ENCODE measurements at places on chromosomes 3 and 15.

DNA sequence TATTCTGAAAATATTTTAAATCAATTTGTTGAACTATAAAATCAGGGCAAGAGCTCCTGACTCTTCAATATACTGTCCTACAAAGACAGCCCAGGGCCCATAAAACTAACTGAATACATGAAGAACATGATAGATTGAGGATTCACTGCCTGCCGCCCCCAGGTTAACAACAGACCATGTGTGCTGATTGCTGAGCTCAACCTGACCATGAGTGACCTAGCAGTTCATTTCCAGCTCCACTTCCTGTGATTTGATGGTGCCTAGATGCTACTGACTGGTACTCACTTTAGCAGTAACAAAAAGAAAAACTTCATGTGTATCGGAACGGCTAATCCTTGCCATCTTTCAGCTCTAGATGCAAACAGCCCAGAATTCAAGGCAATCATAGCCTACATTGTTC is 9.6 kb upstream of the KLF13 start:
- no peak for DNase-seq

GRCh38 chr3:32137870-32138269 is 31.4 kb downstream of the GPD1L start:
- no peak for DNase-seq

GRCh38 chr3:138364356-138365252 is 16.2 kb downstream of the MRAS start:
- no peak for DNase-seq

GRCh38 chr3:149542375-149543312 is 68.1 kb downstream of the TM4SF4 start:
- no peak for DNase-seq

GRCh38 chr3:46400000-46400734 is 6.7 kb downstream of the CCR5AS start:
- DNase-seq = no peak

GRCh38 chr15:40310001-40310959 is 2.5 kb upstream of the PLCB2 start:
- peak; percentile 49 for DNase-seq

- no peak for DNase-seq
Observed at GRCh38 chr3:154059833-154060232, 61.4 kb upstream of the ARHGEF26 start.

GRCh38 chr3:126113733-126114442 is 30.0 kb upstream of the SLC41A3 start:
- DNase-seq = no peak

DNA sequence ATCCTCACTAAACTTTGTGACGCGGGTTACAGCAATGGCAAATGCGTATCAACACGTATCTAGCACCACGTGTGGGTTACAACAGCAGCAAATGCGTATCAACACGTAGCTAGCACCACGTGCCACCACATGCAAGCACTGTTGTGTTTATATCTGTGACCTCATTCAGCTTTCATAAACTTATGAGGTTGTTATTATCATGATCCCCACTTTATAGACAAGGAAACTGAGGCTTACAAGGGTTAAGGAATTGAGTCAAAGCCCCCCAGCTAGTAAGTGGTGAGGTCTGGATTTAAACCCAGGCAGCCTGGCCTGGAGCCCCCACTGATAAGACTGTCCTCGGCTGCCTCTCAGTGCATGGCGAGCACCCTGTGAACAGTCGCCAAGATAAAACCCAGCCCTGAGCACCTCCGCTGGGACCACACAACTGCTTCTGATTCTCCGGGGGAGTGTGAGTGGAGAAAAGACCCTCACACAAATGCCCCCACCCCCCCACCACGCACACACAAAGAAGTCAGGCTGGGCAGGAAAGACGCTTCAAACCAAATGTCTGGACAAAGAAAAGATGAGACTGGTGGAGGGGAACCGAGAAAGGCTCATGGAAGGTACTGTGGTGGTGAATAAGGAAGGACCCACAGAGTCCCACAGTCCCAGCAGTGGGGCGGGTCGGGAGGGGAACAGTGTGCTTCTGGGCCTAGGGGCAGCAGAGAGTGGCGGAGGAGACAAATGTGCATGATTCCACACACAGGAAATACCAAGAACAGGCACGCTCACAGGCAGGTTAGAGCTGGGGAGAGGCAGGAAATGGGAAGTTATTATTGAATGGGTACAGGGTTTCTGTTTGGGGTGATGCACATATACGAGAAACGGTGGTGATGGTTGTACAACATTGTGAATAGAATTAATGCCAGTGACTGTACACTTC is 173.4 kb downstream of the XXYLT1 start:
- DNase-seq = no peak

DNA sequence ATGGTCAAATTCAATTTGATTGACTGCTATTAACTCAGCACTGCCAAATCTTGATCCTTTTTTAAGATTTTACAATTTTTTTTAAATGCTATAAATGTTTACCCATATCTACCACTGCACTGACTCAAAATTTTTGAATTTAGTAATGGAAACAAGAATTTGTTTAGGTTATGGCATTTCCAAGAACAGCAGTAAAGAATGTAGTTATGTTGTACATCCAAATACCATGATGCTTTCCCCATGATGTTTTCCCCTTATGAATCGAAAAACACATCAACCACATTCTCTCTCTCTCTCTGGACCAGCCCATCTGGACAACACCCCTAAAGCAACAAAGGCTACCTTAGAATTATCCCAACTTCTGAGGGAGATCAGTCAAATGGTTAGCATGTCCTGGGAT is 14.2 kb downstream of the CHRM5 start:
- DNase-seq = no peak

DNA sequence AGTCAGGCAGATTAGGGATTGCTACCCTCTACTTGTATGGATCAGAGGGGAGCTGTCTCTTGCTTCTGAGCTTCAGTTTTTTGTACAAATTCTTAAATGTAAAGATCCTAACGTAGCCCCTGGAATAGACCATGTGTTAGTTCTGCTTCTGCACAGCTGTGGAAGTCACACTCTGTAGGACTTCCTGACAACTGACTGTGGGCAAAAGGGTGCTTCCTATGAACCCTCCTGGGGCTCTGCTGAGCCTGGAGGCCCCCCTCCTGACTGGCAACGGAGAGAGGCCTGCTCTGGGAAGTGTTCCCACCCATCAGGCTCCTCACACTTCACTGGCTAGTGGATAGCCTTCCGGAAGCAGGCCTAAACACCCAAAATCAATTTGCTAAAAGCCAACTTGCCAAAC is 131.0 kb downstream of the RPLP1 start:
- no peak for DNase-seq

- no peak for DNase-seq
Observed at GRCh38 chr15:37967788-37968187, 33.3 kb downstream of the TMCO5A start.

GRCh38 chr15:98596885-98597392 is 51.4 kb upstream of the IGF1R start:
- DNase-seq = no peak

DNA sequence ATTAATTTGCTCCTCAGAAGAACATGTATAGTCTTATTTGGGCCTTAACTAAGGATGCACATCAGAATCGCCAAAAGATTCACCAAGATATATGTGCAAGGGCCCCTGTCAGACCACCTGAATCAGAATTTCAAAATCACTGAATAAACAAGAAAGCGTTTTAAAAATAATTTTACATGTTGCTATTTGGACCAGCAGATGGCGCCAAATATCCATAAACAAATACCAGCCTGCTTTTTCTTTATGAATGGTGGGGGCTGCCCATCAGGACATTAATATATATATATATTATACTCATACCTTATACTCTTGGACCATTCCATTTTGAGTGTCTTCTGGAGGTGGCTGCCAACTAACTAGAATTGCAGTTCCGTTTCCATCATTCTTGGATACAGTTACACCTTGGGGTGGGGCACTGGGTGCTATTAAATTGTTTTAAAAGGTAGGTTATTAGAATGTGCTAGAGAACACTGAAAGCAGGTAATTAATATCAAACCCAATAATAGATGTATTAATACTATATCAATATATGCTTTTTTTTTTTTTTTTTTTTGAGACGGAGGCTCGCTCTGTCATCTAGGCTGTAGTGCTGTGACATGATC is 1108.3 kb downstream of the ROBO1 start:
- DNase-seq = peak; percentile 11

DNA sequence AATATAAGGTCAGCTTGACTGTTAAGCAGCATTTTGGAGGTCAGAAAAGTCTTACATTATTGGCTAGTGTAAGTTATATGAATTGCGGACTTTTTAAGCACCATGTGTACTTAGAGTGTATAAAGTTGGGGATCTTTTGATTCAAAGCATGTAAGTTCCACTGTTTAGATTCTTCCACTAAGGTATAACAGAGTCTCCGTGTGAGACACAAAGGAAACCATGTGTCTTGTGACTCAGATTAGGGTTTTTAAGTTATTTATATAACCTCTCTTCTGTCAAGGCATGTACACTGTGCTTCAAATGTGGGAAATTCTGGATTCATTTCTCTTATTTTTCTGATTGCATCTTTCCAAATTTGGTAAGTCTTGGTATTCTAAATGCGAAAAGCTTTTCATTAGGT is 143.5 kb upstream of the SOX2 start:
- DNase-seq = no peak

DNA sequence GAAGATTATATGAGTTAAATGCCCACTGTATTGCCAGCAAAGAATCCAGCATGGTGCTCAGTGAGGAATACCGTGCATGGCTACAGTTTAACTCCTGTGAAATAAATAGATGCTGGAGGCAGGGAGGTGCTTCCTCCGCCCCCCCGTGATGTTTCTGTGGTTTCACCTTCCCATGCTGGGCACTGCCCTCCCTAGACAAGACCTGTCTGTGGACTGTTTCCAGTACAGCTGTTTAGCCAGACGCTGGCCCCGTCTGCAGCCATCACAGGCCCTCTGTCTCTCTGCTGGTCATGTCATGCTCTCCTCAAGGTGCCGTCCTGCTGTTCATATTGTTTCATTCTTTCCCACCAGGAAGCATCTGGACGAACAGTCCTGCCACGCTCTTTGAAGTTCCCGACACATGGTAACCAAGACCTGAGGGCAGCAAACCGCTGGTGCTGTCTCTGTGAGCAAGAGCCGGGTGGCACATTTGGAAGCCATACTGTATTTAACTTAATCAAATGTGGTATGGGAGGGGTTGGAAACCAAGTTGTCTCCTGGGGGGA is 31.4 kb downstream of the GOLGA8S start:
- no peak for DNase-seq

DNA sequence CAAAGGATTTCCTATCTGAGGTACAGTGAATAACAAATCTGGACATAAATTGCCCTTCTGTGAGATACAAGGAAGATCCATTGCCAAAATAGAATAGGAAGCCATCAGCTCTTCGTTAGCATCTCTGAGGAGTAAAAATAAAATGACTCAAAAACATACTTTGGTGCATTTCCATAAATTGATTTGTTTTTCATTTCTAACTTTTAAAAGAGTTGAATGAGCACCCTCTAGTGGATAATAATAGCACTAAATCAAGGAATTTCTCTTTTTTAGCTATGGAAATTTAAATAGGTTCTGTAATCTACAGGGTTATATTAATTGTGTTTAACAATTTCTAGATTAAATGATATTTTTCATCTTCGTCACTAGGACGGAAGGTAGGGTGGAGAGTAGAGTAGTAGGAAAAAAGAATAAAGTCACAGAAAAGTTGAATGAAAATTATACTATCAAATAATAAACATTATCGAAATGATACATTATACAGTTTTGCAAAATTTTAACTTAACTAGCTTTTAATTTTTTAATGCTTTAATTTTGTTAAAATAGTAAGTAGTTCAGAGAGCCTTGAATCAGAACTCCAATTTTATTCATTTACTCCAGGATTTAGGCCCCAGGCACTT is 6.4 kb downstream of the NSUN3 start:
- peak; percentile 43 for DNase-seq

- DNase-seq = no peak
Observed at GRCh38 chr15:48862705-48863104, 15.2 kb upstream of the EID1 start.

DNA sequence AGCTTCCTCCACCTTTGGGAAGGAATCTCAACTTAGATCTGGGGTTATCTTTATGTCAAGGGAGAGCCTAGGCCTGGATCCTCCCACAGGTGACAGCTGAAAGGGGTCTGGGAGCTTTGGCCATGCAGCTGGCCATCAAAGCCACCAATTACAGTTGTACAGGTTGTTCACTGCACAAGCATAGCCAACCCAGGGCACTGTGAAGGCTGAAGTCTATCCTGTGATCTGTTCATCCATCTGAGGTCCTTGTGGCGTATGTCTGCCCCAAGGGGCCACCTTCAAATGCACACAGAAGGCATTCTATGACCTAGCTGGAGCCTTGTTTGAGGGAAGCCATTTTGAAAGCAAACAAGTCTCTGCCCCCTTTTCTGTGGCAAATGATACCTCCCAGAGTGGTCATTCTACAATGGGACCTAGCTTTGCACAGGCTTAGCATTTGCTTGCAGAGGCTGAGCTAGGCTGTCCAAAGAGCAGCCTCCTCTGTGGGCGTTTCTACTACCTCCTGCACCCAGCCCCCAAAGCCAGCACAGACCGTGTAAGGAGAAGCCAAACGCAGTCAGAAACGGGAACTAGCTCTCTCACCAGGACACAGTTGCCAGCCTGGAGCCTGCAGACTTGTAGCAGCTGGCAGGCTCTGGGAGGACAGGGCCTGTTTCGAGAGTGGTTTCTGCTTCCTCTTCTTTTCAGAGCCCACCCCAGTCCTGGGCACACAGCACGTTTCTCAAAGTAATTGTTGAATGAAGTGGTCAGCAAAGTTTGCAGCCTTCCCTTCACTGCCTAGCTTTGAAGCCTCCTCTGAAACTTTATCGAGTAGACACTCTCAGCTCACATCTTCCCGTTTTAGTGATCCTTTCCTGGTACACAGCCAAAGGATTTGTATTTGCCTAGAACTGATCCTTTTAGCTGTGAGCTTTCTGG is 157.3 kb upstream of the SMAD3 start:
- no peak for DNase-seq

GRCh38 chr15:40468898-40469331 is 1.9 kb upstream of the CHST14 start:
- DNase-seq = no peak

GRCh38 chr15:41017066-41017735 is 63.9 kb downstream of the CHAC1 start:
- DNase-seq = no peak

Measured in CD4-positive, alpha-beta T cell treated with Interleukin-4 for 4 hours (primary cell).